Choroid plexus epithelial cell (primary cell): ENCODE measurements at places on chromosomes 12 and 14.

DNA sequence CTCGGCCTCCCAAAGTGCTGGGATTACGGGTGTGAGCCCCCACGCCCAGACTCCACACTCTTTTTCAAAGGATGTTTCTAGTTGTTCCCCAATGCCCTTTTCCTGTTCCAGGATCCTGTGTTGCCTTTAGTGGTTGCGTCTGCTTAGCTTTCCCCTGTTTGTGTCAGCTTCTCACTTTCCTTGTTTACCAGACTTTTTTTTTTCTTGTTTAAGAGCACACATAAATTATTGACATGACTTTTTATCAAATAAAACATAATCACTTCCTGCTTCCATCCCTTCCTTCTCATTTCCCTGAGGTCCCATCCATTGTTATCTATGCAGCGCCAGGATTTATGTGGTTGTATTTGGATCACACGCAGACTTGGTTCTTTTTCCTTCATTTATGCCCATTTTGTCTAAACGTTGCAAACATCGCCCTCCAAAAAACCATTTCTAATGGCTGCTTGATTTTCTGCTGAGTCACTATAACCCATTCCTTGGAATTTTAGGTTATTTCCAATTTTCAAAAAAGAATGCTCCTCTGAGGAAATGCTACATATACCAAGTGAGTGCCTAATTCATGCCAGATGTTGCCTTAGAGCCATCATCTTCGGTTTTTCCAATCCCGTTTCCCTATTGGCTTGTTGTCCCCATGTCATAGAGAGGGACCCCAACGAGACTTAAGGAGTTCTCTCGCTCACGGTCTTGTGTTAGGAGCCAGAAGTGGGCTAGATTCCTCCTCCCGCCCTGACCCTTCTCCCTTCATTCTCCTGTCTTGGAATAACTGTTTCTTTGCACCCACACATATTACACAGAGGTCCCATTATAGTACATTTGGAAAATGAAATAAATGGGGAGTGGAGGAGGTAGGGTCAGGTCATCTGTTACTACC lies 13.5 kb upstream of the CYP46A1 start:
- DNase-seq, result no peak

DNA sequence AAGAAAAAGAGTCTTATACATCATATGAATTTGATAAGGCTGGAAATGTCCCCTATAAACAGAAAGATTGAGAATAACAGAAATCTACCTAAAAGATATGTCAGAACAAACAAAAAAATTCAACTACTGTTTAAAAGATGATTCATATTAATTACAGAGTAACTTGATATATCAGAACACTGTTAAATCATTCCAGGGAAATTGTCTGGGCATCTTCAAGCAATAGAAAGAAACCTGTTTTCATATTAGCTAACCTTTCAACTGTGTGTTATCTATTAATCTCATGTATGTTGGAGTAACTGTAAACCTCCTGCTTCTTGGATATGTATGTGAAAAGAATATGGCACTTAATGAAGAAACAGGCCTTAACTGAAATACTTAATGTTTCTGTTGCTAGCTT lies 96.7 kb downstream of the NUBPL start:
- peak; percentile 1 for DNase-seq

DNA sequence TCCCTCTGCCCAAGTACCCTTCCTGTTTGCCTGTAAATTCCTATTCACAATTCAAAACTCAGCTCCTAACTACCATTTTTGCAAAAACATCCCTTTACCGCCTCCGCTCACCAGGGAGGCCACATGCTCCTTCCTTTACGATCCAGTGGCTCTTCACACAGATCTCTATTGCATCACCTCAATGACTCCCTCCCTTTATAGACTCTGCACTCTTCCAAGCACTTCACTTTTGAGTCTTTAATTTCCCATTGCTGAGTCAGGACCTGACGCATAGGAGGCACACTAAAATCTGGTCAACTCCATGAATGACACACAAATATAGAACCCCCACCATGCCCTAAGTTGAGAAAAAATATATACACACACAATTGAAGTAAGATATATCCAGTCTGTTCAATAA lies 45.9 kb downstream of the PPP1R13B start:
- peak; percentile 71 for DNase-seq

DNA sequence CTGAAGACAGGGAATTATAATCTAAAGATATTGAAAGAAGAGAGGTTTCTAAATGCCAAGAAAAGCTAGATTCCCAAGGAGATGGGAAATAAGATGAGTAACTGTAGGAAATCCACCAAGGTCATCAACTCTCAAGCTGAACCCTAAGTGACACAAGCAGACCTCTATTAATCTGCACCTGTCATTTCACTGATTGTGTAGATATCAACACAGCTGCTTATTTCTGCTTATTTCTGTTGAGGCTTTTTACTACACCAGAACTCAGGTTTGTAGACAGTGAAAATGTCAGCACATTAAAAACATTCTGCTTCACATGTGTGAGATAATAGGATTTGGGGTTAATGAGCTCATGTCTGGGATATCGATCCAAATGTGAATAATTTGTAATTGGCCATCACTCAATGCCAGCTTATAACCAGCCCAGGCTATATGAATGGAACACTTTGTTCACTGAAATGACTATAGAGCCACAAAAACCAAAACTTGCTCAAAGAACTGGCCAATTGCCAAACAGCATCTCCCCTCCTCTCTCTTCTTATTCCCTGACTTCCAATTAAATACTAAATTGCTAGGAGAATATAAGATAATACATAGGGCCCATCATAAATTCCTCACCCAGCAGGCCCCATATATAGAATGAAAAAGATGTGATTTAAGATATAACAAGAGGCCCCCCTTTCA lies 188.7 kb upstream of the ARID2 start:
- DNase-seq, result no peak

DNA sequence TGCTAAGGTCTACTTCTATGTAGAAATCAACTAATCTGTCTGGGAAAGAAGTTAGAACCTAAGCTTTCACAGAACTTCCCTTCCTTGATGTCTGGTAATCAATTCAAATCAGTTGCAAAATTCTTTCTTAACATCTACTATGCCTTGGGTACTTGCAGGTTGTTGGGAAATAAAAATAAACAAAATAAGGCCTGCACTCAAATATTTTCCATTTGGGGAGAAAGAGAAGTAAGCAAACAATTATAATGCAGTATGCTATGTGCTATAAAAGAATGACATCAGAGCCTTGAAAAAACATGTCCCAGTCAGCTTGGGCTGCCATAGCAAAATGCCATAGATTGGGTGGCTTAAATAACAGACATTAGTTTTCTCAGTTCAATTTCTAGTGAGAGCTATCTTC lies 425.9 kb upstream of the DCN start:
- no peak for DNase-seq

GRCh38 chr12:30010071-30011052 lies 226.6 kb upstream of the TMTC1 start:
- no peak for DNase-seq

- DNase-seq, result peak; percentile 93
Measured at GRCh38 chr14:58082491-58083098, 69.4 kb downstream of the ARMH4 start.

- peak; percentile 22 for DNase-seq
Measured at GRCh38 chr12:100672075-100672592, 98.7 kb downstream of the GAS2L3 start.
